ENCODE measurements at places on chromosomes 6 and 20. TPM values are rescaled to one million over a fixed set of nuclear protein-coding genes. Genes with fewer than 3 reads are reported as not detected.

AURKA gene
- 10.0 TPM for total RNA-seq

GRCh38 chr6:126867641-126868040 is 250.8 kb upstream of the RSPO3 start:
- H3K27me3 ChIP-seq = no peaks in the 10 kb centered on the region
- no peaks in the 10 kb centered on the region for H3K4me1 ChIP-seq
- H3K27ac ChIP-seq = no peak overlapping the region
- no peak for DNase-seq
- H3K36me3 ChIP-seq = no peaks in the 10 kb centered on the region

- no peak overlapping the region for H3K4me3 ChIP-seq
- H3K4me1 ChIP-seq = no peaks in the 10 kb centered on the region
- no peak for DNase-seq
- H3K36me3 ChIP-seq = no peaks in the 10 kb centered on the region
Observed at GRCh38 chr20:45953672-45954071, 18.3 kb downstream of the ZNF335 start.

C6orf132 gene
- total RNA-seq = 2.3 TPM

All from ovary (tissue), 10 donors.